ENCODE measurements at places on chromosomes 1 and 21.

DNA sequence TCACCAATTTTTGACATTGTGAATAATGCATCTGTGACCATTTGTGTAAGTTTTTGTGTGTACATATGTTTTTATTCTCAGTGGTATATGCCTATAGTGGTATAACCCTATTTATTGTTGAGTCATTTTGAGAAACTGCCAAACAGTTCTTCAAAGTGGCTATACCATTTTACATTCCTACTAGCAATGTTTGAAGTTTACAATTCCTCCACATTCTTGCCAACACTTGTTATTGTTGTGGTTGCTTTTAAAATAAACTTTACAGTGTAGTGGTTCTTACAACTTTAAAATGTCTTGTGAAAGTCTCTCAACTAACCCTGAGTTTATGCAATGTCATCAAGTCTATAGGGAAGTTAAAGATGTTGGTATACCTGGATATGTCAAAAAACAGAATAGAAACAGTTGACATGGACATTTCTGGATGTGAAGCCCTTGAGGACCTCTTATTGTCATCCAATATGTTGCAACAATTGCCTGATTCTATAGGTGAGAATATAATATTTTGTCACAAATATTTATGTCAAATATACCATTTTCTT is 219.4 kb downstream of the LRRC40 start:
- no peak for DNase-seq

DNA sequence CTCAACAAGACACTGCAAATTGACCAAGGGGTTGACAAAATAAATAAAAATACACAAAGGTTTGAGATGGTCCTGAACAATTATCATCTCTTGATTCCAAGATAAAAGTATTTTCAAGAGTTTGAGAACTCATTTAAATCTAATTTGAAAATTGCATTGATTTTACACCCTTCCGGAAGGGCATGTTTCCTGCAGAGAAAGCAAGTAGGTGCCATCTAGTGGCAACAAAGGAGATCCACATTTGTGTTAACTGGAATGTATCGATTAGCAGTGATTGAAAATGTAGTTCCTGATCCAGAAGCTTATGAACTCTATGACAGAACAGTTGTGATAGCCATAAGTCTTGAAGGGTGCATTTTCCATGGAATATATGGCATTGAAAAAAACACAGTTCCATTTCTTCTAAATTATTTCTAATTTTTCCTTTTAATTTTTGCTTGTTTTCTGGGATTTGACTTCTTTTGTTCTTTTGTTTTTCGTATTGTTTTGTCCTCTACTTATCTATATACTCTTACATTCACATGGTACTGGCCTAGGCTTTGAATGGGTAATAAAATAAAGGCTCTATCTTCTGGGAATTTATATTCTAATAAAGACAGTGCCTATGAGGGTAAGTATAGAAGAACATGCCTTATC is 143.7 kb downstream of the DNM3 start:
- DNase-seq, result no peak

- DNase-seq, result no peak
Observed at GRCh38 chr1:980137-980571, 1.7 kb downstream of the PERM1 start.

DNA sequence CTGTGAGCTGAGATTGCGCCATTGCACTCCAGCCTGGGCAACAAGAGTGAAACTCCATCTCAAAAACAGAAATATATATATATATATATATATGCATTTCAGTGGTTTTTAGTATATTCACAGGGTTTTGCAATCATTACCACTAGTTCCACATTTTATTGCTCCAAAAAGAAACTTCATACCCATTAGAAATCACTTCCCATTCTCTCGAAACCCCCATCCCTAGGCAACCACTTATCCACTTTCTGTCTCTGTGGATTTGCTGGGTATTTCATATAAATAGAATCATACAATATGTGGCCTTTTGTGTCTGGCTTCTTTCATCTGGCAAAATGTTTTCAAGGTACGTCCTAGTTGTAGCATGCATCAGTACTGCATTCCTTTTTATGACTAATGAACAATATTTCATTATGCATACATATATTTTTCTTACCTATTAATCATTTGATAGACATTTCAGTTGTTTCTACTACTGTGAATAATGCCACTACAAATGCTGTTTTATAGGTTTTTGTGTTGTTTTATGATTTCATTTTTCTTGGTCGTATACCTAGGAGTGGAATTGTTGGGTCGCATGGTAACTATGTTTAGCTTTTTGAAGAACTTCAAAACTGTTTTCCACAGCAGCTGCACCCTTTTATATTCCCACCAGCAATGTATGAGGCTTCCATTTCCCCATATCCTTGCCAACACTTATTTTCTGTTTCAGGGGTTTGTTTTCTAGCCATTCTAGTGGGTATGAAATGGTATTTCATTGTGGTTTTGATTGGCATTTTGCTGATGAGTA is 95.9 kb downstream of the PHTF1 start:
- DNase-seq, result no peak

DNA sequence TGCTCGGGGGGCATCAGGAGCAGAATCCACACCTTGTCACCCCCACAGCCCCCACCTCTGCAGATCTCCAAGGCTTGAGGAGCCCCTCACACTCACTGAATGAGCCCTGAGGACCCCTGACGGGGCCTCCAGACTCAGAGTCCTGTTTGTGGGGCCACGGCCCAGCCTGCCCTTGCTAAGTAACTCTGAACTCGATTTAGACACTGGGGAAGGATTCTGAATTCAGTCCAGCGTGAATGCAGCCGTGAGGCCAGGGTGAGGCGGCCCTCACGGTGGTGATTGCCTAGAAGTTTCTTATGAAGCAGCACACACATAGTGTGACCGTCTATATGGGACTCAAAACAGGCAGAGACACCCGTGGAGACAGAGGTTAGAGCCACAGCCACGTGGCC is 58.9 kb upstream of the ADARB1 start:
- peak; percentile 41 for DNase-seq

DNA sequence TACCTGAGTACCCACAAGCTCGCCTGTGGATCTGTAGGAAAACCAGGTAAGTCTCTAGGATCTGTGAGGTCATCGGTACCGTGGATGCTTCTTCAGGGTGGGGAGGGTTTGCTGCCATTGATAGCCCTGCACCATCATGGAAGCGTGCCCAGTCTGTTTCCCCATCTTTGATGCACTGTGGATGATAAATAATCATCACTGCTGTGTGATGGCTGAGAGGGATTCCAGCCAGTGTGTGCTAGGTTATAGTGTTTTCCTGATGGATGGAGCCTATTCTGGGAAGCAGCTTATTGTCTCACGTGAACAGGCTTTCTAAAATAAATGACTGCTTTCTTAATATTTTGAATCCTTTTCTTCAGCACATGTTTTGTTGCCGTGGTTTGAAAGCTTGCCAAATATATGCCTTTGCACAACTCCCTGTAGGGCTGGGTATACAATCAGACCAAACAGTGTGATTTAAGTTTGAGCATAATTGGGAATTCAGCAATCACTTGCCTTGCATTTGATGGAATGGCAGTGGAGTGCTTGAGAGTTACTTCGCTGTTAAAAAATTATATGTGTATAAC is 113.8 kb downstream of the CAMTA1 start:
- no peak for DNase-seq

GRCh38 chr1:230587061-230587460 is 55.2 kb upstream of the COG2 start:
- no peak for DNase-seq

DNA sequence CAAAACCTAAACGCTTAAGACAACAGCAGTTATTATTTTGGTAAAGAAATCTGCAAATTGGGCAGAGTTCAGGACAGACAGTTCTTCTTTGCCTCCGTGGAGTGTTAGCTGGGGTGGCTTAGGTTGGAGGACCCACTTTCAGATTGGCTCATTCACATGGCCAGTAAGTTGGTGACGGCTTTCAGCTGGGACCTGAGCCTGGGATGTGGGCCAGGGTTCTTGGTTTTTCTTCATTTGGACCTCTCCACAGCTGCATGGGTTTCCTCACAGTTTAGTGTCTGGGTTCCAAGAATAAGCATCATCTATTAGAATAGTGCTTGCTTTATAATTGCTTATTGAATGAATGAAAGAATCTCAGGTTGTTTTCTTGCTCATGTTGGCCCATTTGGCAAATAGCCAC is 72.2 kb downstream of the ATF6 start:
- no peak for DNase-seq

GRCh38 chr1:29240400-29240837 is 4.1 kb downstream of the PTPRU start:
- DNase-seq, result no peak

- DNase-seq, result peak; percentile 64
Observed at GRCh38 chr1:37811027-37811655, 3.1 kb upstream of the YRDC start.

DNA sequence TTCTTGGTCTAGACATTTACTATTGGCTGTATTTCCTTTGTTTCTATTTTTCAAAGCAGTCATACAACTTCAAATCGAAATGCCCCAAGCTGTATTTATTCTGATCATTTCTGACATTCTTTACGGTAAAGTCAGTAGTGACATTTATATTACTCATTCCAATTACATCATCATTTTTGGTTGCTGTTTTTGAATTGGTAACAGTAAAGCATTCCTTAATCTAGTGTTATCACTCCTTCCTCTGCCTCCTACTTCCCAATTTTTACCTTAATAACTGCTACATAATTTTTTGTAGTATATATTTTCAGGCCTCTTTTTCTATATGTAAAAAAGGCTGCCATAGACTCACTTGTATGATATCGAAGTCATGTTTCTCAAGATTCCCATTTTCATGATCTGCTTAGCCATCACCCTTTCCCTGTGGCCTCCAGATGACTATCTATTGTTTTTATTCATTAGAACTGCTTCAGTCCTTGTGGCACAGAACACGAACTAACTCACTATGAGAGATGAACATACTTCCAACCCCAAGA is 167.2 kb downstream of the RUNX1 start:
- no peak for DNase-seq

DNA sequence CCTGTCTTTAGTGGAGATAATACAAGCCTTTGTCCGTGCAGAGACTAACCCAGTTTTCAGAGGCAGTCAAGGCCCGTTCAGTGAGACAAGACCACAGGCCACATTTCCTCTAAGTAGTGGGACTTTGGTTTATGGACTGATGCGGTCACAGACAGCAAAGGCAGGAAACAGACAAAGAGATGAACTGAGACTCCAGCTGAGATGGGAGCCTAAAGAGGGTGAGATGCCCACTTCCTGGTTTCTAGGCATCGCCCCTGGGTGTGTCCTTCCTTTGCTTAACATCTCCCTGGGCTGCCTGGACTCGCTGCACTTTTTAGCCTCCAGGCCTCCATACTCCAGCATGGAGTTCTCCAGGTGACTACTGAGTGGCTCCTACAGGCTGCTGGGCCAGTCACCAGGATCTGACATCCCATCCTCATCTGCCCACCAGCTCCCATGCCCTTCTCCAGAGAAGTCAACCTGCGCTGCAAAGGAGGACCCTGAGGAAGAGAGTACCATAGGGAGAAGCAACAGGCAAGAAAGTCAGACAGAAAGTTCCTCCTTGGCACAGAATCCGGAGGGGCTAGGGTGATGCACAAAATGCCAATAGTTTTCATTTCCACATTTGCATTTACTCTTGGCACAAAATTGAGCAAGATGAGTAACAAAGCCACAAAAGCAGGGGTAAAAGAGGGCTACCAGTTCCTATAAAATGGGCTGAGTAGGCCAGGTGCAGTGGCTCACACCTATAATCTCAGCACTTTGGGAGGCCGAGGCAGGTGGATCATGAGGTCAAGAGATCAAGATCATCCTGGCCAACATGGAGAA is 15.1 kb downstream of the THEMIS2 start:
- DNase-seq, result no peak

DNA sequence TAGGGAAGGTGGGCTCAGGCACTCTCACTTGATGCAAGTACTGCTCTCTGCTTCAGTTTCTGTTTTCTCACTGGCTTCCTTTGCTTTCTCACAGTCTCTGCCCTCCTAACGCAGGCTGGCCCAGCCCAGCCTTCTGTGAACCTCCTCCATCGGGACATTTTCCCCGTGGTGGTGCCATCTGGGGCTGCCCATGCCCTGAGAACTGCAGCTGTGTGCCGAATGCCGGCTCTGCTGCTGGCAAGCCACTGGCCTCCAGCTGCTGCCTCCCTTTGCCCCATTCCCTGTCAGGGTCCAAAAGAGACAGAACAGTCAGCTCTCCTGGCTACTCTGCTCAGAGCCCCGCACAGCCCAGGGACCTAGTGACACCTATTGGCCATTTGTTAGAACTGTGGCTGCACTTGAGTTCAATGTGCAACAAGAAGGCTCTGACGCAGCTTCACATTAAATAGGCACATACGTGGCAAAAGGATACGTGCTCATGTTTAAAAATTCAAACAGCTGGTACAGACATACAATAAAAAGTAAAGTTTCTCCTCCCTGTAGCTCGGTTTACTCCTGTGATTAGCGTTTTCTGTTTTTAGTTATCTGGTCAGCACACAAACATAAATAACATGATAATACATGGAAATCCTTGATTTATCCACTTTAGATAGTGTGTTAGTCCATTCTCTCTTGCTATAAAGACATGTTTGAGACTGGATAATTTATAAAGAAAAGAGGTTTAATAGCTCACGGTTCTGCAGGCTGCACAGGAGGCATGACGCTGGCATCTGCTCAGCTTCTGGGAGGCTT is 46.6 kb downstream of the FCRL5 start:
- DNase-seq, result peak; percentile 61

DNA sequence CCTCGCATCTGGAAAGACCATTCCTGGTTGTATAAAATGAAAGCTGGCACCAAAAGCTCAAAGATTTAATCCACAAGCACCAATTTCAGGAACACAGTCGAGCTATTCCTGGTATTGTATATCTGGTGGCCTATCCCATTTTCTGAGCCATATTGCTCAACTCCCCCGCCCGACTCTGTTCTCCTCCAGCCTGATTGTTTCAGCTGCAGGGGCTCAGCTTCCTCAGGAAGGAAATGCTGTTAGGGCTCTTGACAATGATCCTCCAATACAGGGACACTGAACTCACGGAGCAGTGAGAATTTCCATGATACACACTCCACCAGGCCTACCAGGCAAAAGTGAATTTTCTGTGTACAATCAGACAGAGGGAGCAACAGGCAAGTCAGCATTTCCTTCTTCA is 16.9 kb upstream of the TDRD10 start:
- DNase-seq, result no peak

DNA sequence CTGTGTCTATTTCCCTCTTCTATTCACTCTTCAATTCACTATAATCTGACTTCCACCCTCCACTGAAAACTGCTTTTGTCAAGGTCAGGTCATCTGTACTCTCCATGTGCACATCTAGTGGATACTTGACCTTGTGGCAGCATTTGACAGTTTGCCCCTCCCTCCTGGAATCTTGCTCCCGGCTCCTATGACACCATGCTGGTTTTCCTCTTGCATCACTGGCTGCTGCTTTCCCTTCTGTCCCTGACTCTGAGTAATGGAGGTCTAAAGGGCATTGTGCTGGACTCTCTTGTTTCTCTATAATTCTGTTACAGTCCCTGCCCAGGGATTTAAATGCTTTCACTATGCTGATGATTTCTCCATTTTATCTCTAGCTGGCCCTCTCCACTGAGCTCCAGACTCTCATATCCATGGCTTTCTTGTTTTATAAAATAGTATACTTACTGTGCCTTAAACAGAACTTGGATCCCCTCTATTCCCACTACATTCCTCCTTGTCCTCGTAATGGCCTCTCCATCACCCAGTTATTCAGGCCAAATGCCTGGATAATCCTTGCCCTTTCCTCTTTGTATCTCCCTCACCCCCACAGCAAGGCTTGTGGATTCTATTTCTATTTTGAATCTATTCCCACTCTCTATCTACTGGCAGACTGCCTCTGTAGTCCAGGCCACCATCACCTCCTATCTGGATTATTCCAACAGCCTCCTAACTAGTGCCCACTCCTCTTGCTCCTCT is 36.8 kb upstream of the PODN start:
- DNase-seq, result no peak
